DMS53 (cell line): ENCODE measurements at places on chromosomes 4 and X.

- no peak for DNase-seq
Observed at GRCh38 chr4:72900952-72901351, 168.6 kb downstream of the COX18 start.

DNA sequence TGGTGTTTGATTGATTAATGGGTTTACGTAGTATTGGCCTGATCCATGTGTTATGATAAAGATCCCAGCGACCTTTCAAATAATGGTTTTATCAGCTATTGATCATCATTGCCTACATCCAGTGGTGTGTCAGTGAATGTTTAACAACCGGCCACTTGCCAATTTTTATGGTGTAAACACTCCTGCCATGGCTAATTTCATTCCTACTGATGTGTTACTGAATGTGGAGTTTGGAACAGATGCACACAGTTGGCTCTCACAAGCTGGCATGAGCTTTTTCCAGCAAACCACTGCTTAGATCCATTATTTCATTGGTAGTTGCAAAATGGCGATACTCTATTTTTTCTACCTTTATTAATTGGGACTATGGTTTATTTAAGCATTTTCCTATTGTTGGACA, 139.9 kb downstream of the REPS2 start:
- no peak for DNase-seq

DNA sequence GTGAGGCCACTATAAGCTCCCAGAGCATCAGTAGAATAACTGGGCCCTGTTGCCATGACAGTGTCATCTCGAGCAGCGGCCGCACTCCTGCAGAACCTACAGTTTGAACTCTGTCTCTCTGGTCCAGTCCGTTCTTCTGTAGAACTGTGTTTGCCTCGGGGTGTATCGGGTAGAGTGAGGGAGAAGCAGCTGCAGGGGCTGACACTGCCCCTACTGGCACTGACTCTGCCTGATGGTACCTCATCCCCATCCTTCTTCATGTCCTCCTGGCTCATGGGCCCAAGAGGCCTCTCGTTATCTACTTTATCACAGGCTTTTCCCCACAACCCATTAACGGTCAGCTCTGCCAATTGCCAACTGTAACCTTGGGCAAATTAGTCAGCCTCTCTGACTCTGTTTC, 96.5 kb downstream of the NPNT start:
- no peak for DNase-seq

- no peak for DNase-seq
Observed at GRCh38 chrX:68659385-68659784, 11.9 kb downstream of the STARD8 start.

DNA sequence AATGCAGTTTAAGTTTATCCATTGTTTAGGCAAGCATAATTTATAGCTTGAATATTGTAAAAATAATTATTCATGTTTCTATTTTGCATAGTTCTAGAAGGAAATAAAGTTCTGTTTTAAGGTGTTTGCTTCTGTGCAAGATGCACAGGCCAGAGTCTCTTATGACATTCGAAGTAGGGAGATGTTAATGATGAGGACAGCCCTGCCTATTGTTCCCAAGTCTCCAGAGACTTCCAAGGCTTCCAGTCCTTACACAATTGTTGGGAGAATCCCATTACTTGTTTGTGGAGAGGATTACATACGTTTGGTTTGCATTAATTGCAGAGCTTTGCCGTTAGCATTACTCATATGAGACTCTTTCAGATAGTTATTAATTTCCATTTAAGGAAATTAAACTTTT, 96.2 kb upstream of the ANK2 start:
- DNase-seq: no peak

GRCh38 chr4:123300222-123301039, 96.2 kb upstream of the SPRY1 start:
- DNase-seq: no peak

DNA sequence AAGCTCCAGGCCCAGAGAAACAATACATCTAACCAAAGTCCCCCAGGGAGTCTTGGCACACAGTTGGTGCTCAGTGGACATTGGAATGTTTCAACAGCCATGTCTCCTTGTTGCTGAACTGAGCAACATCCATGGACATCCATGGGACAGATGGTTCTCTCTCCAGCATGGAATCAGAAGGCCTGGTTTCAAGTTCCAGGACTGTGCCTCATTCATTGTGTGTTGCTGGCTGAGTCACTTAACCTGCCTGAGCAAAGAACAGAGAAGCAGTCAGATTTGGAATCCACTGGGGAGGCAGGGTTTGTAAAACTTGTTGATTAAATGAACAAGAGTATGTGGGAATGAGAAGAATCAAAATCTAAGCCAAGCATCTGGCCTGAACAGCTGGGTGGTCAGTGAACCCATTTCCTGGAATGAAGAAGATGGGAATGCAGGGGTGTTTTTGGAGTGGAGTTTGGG, 147.9 kb downstream of the CHIC2 start:
- no peak for DNase-seq
